Activated T-helper 1 cell treated with anti-CD3 and anti-CD28 coated beads, Interleukin-2, amount 50 U/mL, for 16 hours (primary cell): ENCODE measurements at places on chromosomes 5 and 9.

DNA sequence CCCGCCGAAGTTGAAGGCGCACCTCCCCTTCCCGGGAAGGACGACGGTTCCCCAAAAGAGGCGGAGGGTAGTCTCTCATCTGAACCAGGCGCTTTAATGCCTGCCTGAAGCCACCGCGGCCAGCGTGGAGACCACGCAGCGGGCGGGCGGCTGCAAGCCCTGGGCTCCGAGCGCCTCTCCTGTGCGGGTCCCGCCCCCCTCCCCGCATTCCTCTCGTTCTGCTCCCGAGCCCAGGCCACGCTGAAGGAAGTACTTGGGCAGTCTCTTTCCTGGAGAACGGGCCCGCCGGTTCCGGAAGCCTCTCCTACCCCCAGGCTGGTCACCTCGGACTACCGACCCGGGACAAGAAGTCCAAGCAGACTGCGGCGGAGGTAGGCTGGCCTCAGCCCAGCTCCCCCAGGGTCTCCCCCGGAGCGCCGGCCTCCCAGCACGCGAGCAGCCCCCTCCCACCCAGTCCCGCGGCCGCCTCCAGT lies 571 bp downstream of the PPIC start:
- DNase-seq, result no peak

GRCh38 chr9:133151041-133151440 lies 12.7 kb downstream of the GBGT1 start:
- no peak for DNase-seq

GRCh38 chr5:130923543-130924124 lies 241.4 kb downstream of the HINT1 start:
- no peak for DNase-seq

DNA sequence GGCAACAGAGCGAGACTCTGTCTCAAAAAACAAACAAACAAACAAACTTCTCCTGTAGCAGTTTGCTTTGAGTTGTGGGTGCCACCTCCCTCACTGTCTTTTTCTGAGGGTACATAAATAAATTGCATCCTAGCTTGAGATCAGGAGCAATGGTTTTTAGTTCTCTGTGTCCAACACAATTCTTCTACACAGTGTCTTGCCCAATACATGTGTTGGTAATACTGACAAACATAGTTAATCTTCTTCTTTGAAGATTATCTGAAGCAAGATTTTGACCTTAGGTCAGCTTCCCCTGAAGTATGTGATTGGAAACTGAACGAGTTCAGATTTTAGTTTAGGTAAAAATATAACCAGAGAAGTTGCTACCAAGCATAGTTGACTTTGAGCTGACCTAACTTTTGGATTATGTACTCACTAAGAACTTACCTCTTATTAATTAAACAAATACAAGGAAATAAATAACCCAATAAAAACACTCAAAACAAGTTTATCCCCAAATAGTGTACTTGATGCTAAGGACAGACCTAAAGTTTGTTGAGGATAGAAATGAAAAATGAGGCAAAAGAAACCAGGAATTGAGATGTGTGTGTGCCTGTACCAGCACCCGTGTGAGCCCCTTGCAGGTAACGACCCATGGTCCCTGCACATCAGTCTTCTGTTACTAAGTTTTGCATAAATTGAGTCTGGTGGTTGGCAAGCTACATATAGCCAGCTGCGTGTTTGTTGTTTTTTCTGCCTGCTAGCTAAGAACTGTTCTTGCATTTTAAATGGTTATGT lies 16.2 kb downstream of the TJP2 start:
- DNase-seq, result no peak

- DNase-seq, result no peak
Measured at GRCh38 chr9:26597542-26598149, 295.0 kb downstream of the CAAP1 start.

- no peak for DNase-seq
Measured at GRCh38 chr5:145856285-145856818, 16.5 kb downstream of the GRXCR2 start.

DNA sequence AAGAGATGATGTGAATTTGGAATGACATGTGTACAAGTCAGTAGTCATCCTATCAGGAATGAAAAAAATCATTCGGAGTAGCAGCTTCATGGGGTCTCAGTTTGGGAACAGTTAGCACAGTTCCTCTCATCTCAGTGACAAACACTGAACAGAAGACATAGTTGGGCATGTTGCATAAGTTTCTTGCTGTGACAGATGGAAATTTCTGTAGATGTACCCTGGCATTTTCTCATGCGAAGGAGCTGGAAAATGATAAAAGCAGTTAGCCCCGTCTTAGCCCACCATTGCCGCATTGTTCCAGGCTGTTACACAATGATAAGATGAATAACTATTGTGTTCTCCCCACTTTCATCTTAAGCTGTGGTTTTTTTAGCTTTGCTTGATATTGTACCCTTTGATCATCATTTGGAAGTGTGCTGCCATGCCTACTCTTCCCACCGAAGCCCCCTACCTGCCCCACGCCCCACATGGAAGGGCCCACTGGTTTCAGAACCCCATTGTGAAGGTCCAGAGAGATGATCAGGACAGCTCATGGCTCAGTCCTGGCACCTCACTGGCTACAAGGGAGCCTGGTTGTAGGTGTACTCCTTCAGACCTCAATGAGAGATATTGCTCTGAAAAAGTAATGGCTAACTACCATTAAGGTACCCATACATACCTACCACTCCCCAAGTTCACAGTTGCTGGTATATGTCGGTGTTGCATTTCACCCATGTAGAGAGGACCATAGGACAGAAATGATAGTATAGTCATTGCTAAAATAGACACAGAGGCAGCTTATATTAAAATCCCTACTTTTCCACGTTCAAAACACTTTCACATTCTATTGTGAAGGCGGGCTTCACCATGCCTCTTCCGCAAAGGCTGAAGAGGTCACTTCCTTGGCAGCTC lies 38.8 kb downstream of the SFXN1 start:
- no peak for DNase-seq

DNA sequence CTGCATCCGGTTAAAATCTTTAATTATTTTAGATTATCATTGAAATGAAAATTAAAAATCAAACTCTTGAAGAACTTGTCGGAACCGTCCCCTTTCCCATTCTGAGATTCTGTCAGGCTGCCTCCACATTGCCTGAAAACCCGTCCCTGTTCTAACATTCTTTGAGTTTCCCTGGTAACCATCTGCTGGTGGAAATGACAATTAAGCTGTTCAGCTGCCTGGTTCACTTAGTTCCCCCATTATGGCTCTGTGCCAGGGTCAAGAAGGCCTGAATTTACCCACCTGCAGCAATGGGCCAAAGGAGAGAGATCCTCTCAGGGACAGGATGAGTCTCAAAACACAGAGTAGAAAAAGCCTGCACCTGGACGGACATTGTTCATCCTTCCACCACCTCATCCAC lies 11.8 kb upstream of the TCOF1 start:
- no peak for DNase-seq

DNA sequence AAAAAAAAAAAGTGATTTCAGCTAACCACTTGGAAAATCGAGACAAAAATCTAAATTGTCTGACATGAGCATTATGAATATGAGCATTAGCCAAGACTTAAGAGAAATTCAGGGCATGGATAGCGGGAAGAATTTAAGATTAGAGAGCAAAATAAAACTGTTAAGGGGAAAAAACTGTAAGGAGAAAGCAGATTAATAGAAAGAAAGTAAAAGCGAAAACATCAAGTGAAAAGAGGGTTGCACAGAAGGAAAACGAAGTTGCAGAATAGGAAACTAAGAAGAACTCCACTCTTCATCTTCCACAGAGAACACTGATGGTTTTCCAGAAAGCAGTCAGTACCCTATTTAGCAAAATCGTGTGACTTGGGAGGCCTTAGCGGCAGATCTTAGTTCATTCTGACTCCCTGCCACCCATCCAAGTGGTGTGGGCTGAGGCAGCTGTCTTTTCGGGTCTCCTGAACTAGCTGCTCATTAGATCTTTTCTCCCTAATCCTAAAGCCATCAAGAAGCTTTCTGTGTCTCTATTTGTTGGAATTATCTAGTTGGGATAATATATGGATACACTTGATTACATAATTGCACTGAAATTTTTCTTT lies 3.7 kb downstream of the NIM1K start:
- DNase-seq, result no peak

DNA sequence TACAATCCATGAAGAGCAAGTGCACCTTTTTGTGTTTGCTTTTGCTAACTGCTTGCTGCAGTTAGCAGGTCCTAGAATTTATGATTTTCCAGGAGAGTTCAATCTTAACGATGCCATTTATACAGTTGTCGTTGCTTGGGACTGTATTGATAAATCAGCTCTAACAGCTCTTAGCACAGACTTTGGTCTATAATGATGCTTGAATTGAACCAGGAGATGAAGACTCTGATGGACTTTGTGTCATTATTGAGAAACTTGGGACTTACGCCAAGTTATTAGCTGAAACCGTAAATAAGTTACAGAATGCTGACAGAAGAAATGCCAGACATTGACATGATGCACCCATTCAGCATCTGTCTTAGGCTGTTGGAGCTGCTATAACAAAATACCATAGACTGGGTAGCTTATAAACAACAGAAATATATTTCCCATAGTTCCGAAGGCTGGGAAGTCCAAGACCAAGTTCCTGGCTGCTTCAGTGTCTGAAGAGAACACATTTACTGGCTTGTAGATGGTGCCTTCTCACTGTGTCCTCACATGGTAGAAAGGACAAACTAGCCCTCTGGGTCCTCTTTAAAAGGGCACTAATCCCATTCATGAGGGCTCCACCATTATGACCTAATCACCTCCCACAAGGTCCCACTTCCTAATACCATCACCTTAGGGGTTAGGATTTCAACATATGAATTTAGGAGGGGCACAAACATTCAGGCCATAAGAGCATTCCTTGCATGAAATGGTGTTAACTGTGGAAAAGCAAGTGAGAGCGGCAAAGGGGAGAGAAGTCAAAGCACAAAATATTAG lies 17.6 kb downstream of the GLRX start:
- no peak for DNase-seq

DNA sequence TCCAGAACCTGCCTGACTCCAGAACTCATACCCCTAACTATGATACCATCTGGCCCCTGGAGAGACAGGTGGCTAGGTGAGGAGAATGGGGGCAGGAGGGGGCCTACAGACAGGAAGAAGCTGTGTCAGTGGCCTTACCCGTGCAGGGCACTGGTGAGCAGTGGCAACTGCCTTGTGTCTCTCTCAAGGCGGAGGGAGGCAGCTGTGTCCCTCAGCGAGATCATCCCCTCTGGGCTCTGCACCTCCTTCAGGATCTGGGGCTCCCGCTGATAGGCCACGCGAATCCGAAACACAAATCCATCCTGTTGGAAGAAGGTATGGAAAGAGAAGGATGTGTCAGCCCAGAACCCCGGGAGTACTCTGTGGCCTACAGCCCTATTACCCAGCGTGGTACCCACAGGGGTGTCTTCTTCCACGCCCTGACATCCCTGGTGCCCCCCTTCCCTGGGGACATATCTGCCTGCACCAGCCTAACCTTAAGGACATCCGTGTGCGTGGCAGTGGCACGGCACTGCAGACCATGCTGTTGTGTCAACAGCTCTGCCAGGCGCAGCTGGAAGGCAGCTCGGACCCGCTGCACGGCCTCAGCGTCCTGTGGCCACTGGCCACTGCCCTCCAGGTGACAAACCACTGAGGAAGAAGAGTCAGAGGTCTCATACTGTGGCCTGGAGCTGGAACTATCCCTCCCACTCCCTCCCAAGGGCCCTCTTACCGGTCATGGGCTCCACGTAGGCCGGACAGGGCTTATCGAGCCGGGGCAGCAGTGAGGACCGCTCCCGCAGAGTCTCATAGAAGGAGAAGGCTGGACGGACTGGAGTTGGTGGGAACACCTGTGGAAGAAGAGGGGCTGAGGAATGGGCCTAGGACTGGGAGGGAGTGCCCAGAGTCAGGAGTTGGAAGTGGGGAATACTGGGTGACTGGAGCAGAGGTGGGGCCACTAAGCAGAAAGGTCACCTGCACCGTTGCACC lies 7.8 kb downstream of the NOL6 start:
- no peak for DNase-seq

- DNase-seq, result no peak
Measured at GRCh38 chr9:38359297-38359653, 33.2 kb upstream of the ALDH1B1 start.

- no peak for DNase-seq
Measured at GRCh38 chr5:151469992-151470391, 22.6 kb downstream of the SLC36A1 start.

DNA sequence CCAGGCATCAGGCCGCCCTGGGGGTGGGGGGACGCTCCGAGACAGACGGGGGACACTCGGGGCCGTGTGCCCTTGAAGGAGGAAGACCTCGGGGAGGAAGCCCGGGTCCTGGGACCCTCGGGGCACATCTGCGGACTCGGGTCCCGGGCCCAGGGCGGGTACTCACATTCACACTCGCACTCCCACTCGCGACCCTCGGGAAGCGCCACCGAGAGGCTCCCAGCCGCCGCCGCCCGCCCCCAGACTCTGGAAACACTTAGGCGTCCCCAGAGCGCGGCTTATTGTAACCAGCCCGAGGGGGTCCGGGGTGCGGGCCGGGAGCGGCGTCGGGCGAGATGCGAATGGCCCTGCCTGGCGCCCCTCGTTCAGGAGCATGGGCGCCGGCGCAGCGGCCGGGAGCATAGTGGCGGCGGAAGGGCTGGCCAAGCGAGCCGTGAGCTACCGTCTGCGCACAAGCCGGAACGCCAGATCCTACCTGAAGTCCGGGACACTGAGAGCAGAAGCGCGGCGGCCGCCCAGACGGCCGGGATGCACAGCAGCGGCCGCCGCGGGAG lies 559 bp downstream of the ROR2 start:
- DNase-seq, result no peak

GRCh38 chr9:131273146-131273855 lies 3.0 kb downstream of the FAM78A start:
- no peak for DNase-seq

DNA sequence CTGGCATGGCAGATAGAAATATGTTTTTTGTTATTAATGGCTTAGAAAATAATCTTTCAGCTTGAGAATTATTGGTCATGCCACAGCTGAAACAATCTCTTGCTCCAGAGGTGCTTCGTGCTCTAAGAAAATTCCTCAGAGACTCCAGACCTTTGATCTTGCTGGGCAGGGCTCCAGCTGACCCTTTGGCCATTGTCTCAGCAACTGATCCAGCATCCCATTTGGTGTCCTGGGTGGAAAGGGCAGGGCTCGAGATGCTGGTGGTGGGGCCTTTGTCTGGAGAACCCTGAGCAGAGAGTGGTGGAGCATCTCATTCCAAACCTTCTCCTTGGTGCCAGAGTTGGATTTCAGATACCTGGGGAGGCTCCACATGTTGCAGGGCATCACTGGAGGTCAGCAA lies 43.2 kb upstream of the PIK3R1 start:
- no peak for DNase-seq

DNA sequence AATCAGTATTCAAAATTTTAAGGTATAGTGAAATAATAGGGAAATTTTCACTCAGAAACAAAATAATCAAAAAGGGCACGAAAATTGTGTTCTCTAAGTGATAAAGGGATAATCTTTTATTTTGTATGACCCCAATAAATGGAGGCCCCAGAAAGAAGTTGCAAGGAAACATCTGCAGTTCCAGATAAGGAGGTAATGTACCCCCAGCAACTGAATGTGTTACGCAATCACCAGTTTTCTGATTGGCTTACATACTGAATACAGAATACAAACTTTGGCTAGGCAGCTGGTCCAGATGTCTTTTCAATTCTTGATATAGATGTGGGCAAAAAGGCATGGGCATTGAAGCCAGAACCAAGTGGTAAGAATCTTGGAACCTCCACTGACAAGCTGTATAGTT lies 1.7 kb upstream of the TOPORS start:
- DNase-seq, result no peak
